ENCODE measurements at places on chromosomes 7 and 10.

DNA sequence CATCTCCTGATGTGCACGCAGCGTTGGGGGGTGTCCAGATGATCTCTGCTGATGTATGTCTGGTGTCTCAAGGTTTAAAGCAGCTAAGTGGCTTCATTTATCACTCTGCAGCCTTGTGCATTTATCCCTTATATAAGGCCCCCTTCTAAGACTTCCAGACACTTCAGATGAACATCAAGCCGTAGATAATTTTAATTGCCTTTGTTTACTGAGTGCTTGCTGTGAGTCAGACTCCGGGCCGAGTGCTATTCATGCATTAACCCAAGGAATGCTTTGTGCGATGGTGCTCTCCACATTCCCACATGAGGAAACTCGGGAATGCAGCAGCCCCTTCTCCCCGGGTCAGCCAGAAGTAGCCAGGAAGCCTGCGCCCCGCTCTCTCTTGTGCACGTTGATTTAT is 328.6 kb upstream of the COBL start:
- DNase-seq, result no peak

GRCh38 chr7:79471283-79471682 is 17.8 kb upstream of the MAGI2 start:
- DNase-seq, result no peak

- DNase-seq, result no peak
These were observed 315.1 kb upstream of the C7orf33 start for GRCh38 chr7:148275359-148275890.

DNA sequence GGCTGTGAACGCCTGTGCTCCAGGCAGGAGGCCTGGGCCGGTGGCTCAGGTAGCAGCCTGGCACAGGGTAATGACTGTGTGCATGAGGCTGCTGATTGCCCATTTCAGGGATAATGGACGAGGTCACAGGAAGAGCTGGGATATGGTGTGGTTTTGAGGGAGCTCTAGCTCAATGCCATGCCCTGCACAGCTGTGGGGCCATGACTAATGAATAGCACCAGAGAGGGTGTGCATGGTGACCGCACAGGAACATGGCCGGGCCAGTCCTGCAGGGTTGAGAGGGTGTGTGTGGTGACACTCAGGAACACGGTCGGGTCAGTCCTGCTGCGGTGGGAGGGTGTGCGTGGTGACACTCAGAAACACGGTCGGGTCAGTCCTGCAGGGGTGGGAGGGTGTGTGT is 21.8 kb downstream of the NKX6-2 start:
- no peak for DNase-seq

DNA sequence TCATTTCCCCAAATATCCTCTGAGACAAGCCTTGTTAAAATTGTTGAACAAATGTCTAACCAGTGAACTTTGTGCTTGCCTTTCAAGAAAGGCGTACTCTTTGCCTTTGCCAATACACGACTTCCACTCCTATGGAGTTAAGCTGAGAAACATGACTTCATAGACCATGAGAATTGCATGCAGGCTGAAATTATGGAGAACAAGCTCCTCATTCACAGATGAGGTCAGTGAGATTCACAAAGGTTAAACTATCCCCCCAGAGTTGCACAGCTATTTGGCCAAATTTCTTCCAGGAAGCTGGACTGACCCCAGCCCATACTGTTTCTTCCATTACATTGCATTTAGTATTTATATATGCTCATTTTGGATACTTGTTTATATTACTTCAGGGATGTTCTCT is 221.4 kb upstream of the SEMA3C start:
- DNase-seq, result no peak

DNA sequence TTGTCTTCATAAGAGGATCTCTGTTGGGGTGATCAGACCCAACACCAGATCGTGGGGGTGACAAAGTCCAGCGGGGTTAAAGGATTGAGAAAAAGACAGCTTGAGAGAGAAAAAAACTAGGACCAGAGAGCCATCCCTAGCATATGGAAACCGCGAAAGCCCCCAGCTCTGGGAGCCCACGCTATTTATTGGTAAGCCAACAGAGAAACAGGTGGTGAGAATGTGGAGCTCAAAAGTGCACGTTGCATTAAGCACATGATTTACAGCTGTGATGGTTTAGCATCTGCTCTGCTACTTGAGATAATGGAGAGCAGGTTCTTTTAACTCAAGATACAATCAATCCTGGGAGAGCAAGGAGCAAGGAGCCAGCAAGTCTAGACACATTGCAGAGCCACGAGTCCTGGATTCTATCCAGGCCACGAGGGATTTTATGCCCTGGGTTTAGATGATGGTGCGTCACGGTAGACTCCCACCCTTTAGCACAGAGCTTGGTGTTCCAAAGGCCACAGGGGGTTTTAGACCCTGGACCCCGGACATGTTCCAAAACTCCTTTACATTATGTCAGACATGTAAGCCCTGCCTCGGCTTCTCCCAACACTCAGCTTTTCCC is 755.2 kb upstream of the SORCS1 start:
- no peak for DNase-seq

All from AG09319 (cell line).